ENCODE measurements at places on chromosomes 11 and 22.

GRCh38 chr11:31960126-31960525, 130.7 kb upstream of the RCN1 start:
- DNase-seq, result no peak

DNA sequence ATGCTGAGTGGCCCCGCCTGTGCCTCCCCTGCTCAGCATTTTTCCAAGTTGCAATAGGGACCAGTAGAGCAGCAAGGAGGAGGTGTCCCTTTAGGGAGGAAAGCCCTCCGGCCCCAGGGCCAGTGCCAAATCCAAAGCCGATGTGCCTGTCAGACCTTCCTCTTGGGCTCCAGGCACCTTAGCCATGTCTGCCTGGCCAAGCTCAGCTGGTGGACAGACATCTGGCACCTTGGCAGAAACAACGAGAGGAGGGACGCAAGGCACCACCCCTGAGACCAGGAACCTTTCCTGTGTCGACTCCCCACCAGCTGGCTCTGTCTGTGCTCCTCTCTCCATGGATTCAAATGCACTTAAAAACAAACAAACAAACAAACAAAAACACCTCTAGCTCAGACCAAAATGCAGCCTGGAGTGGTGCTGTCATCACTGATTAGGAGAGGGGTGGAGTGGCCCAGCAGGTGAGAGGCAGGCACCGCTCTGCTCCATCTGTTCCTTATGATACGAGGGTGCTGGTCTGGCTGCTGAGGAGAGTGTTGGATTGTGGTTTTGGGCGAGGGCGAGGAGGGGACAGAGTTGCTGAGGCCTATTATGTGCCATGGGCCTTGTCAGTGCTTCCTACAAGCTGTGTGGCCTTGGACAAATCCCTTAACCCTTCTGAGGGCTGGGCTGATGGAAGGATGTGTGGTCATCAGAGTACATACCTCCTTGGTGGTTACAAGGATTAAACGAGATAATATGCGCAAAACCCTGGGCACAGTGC, 46.2 kb downstream of the TP53I11 start:
- DNase-seq, result no peak

DNA sequence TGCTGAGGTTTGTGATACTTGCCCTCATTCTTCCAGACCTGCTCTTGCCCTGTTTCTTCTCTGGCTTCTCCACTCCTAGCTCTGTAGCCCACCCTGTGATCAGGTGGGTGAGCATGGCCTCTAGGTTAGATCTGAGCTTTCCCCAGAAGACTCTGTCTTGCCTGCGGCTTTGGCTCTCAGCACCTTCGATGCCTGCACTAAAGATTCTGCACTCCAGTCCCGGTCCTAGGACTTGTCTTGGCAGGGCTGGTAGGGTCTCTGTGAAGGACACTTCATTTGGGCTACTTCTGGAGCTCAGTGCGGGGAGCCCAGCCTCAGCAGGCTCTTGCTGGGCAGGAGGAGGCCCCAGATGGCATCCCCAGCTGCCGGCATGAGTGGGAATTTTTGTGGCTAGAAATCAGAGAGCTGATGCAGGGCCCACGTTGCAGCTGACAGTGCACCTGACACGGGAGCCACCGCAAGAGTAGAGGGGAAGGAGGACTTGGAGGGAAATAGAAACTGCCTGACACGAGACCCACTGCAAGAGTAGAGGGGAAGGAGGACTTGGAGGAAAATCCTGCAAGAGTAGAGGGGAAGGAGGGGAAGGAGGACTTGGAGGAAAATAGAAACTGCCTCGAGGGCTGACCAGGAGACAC, 226.9 kb upstream of the B3GAT1 start:
- no peak for DNase-seq

DNA sequence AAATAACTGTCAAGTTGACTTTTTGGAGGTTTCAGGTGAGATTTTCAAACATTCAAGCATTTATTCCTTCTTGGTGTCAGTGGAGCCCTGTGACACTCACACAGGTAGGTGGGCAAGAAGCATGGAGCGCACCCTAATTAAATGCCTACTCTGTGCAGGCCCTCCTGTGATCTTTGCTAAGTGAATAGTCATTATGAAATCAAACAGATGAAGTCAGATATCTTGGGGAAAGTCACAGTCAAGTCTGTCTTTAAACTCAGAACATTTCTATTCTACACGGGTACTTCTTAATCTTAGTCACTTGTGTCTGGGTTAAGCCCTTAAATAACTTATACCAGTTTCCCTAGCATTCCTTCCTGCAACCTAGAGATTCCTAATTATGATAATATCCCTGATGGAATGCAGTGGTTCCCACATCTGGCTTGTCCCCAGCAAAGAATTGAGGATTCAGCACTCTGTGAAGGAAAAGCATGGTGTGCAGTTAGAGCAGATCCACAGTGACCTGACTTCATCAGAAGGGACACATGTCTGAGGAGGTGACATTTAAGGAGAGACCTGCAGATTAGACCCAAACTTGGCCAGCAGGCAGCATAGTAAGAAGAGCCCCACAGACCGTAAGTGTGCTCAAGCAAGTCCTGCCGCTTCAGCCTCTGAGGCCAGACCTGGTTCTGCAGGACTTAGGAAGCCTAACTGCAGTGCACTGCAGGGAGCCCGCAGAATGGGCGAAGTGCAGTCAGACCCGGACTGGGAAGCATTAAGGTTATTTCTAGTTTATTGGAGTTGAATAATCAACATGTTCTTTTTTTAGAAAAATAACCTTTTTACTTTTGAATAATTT, 85.3 kb upstream of the GAL start:
- no peak for DNase-seq

- no peak for DNase-seq
Observed at GRCh38 chr22:33996824-33997223, 76.5 kb upstream of the LARGE1 start.

- DNase-seq, result no peak
Observed at GRCh38 chr11:117510646-117511045, 183.0 kb downstream of the CEP164 start.

DNA sequence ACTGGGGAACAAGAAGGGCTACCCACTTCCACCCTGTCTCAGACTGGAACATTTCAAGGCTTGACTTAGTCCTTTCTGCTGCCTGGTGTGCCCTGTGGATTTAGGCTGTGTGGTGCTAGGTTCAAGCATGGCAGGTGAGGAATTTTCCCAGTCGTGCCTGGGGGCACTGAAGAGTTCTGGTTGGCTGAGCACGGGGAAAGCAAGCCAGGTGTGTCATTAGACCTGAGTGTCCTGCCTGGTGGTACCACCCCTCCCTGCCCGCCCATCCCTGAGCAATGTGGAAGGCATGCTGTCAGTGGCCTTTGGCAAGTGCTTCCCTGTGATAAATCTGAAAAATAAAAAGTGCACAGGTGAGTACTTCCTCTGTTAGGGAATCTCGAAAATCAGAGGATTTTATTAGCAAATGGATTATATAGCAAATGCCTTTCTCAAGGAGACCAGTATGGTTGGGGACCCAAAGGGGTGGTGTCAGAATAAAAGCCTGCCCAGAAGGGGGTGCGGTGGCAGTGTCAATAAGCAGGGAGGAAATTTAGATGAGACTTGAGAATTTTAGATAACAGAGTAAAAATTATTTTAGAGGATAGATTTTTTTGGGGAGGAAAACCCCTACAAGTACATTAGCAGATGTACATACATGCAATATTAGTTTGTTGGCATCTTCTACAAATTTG, 22.8 kb downstream of the TEAD1 start:
- DNase-seq, result no peak

- DNase-seq, result no peak
Observed at GRCh38 chr11:65118097-65118837, 766 bp upstream of the ZNHIT2 start.

GRCh38 chr22:38075105-38075825, 8.7 kb downstream of the SLC16A8 start:
- DNase-seq, result no peak

DNA sequence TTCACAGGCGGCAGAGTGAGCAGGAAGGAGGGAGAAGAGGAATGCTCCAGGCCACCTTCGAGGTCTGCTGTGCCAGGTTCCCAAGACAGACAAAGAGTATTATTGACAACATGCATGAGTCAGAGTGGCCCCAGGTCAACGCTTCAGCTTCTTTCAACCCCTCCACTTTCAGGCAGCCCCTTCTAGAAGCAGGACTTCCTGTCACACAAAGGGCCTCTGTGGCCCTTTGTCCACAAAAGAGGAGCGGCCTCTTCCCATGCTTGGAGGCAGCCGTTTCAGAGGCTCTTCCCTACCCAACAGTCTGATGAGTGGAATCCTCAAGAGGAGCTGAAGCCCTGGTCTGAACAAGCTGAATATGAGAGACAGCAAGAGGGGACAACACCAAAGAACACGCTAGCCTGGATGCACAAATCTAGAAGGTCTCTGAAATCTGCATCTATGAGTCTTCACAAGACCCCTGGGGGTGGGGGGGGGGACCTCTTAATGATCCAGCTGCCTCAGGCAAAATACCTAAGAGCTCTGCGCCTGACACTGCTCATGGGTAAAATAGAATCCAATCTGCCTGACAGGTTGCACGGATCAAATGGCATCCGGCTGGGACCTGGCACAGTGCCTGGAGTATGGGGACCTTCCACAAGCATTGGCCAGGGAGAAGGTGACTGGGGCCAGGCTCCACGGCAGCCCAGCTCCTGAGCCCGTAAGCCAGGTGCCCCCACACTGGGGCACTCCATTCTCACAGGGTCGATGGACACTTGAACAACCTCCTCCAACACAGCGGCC, 67.5 kb downstream of the PACSIN2 start:
- no peak for DNase-seq

DNA sequence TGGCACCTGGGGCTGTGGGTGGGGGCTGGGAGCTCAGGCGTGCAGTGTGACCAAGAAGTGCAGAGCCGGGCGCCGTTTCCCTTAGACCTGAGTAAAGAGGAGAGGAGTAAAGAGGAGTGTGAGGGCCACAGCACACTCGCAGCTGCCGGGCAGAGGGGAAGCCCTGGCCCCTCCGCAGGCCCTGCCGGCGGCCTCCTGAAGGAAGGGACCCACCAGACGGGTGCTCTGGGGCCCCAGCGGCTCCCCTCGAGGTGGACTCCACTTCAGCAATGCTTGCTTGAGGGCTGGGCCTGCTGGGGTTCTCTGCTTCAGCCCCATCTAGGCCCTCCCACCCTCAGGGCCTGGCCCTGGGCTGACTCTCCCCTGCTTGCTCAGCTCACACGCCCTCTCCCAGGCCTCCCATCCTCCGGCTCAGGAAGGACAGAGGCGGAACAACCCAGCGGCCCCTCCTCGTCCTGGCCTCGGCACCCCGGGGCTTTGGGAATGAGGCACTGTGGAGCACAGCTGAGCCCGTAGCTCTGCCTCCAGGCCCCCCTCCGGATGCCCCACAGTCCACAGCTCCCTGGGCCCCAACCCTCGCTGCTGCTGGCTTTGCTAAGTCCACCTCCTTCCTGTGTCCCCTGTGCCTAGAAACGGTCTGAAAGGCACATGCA, 1198.7 kb downstream of the BRD1 start:
- no peak for DNase-seq

DNA sequence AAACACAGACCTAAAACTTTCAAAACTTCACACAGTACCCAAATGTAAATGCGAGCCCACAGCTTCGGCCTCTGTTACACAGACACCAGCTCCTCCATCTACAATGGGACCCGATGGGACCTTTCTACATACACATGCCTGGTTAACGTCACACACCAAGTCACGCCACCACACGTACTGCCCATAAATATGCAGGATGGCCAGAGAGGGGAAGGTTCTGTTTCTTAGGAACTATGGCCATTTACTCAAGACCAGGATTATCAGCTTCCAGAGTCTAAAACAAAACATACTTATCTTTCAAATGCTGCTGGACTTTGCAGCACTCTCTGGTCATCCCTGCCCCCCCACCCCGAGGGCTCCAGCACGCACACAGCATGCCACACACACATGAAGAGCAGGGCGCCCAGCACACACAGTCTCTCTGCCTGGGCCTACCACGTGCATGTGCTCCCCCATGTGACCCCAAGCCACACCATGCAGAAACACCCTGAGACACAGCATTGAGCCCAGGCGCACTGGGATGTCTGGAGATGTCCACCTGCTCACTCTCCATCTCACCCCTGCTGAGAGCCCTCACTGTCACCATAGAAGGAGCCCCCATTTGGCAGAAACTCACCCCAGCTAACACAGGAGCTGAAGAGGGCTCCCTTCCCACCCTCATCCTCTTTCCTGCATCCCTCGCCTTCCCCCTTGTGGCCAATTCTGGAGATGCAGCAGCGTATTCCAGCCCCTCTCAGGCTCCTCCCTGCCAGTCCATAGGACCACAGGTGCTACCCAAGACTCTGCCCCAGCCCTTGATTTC, 61.8 kb downstream of the SLC22A12 start:
- DNase-seq, result peak; percentile 76

GRCh38 chr11:12642040-12642439, 32.2 kb upstream of the TEAD1 start:
- no peak for DNase-seq

DNA sequence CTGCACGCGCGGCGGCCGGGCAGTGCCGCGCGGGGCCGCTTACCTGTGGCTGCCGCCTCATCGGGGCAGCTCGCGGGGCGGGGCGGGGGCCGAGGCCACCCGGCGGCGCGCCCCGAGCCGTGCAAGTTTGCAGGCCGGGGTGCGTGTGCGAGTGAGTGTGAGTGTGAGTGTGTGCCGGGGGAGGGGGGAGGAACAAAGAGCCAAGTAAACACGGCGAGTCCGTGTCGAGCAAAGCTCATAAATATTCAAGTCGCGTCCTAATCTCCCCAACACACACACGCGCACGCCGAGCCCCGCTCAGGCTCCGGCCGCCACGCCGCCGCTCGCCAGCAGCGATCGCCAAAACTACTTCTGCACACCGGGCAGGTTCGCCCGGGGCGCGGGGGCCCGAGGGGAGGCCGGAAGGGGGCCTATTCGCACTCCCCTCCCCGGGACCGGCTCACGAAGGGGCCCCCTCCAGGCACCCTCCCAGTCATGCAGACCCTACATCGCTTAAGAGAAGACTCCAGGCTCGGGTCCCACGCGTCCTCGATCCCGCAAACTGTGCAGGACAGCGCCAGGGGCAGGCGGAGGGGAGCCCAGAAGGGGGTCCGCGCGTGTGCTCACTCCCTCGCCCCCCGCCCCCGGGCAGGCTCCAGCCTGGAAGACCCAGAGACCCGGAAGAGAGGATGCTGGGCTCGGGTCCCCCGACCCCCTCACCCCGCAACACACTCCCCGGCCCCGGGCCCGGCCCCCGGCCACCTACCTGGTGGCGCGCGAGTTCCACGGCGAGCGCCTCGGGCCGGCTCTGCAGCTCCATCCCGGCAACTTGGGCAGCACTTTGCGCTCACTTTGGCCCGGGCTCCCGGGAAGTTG, 827 bp downstream of the PHF21B start:
- DNase-seq, result peak; percentile 17

Data from hippocampal formation (tissue), 2 donors.